ENCODE measurements at places on chromosomes 3 and 15. TPM values are rescaled to one million over a fixed set of nuclear protein-coding genes. Genes with fewer than 3 reads are reported as not detected.

DNA sequence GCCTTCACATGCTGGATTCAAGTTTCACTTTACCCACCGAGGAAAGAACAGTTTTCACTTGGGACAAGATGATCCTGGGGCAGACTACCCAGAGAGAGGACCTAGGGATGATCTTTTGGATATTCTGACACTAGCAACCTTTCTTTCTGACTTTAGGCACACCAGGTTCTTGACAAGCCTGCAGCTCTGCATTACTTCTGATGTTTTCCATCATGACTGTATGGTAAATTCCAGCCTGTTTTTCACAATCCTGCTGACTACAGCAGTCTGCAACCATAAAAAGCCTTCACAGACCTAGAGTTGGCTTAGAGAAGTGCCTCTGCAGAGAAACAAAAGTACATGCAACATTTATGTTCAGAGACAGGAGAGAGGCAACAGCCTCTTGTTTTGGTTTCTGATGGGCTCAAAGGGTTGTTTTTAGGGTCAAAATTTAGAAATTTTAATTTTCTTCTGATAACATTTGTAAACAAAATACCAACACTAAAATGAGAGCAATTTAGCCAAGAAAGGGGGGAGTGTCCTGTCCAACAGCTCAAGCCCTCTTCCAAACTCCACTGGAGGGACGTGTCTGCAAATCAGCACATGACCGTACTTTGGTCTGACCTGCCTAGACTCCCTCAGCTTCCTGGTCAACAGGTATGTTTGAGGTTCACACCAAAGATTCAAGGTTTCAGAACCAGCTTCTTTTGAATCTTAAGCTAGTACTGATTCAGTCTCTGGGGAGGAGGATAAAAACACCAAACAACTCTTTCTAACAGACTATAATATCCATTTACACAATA, 799 bp downstream of the ABI3BP start:
- no peak overlapping the region for H3K27ac ChIP-seq
- H3K36me3 ChIP-seq, result no peaks in the 10 kb centered on the region
- DNase-seq, result no peak
- H3K4me3 ChIP-seq, result no peak overlapping the region
- no peaks in the 10 kb centered on the region for H3K4me1 ChIP-seq

GRCh38 chr15:25247407-25248038, 191.3 kb downstream of the UBE3A start:
- no peak for DNase-seq
- H3K36me3 ChIP-seq, result no peaks in the 10 kb centered on the region
- no peaks in the 10 kb centered on the region for H3K4me1 ChIP-seq
- H3K27ac ChIP-seq, result no peak overlapping the region

- no peaks in the 10 kb centered on the region for H3K36me3 ChIP-seq
- H3K4me3 ChIP-seq, result no peak overlapping the region
- H3K27ac ChIP-seq, result no peak overlapping the region
Observed at GRCh38 chr3:122665226-122665786, 15.3 kb upstream of the PARP14 start.

- H3K4me1 ChIP-seq, result peaks cover 16% of the 10 kb centered on the region
- H3K4me3 ChIP-seq, result peak overlapping the region; percentile 37
- no peaks in the 10 kb centered on the region for H3K36me3 ChIP-seq
- peak; percentile 80 for DNase-seq
- H3K27ac ChIP-seq, result no peak overlapping the region
Observed at GRCh38 chr15:70100474-70101341, 3.0 kb upstream of the TLE3 start.

DNA sequence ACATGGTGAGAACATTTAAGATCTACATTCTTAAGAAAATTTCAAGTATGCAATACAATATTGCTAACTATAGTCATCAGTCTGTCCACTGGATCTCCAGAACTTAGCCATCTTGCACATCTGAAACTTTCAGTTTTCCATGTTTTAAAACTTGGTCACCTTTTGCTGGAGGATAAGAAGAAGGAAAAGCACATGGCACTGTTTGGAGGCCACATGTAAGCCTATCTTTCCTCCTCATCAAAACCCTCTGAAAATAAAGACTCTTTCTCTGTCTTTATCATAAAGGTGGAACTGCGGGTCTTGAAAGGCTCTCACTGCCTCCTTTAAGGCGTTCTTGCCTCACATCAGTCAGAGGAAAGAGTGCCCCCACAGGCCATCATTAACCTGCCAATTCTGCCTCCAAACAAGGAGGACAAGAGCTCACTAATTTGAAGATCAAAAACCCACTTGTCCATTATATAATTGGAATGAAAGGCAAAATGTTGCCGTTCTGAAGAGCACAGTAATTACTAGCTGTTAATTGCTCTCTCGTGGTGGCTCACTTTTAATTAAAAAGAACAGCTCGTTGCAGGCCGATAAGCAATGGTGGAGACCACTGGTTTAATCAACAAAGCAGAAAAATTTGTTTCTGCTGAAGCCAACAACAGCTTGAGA, 157.8 kb downstream of the MECOM start:
- H3K27me3 ChIP-seq, result no peaks in the 10 kb centered on the region
- H3K36me3 ChIP-seq, result no peaks in the 10 kb centered on the region
- DNase-seq, result peak; percentile 21
- H3K4me1 ChIP-seq, result peaks cover 14% of the 10 kb centered on the region
- H3K27ac ChIP-seq, result no peak overlapping the region

DNA sequence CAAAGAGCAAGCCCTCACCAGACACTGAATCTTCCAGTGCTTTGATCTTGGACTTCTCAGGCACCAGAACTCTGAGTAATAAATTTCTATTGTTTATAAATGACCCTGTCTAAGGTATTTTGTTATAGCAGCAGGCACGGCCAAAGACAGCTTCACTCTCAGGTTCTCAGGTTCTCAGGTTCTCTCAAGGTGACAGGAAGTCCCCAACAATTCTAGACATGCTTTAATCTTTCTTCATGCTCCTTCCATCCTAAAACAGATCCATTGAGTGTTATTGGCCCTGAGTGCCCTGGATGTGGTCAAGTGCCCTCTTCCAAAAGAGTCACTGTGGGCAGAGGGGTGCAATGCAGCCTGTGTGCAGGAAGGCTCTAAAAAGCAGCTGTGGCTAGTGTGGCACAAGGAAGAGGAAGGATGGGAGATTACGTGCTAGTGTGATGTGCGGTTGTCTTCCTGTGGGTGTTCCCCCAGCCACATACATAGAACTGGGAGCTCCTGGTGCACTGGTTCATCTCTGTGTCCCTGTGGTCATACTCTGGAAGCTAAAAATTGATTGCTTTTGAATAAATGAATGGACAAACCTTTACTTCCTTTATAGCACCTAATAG, 11.0 kb upstream of the RAB7A start:
- no peaks in the 10 kb centered on the region for H3K36me3 ChIP-seq
- no peak for DNase-seq
- H3K4me3 ChIP-seq, result no peak overlapping the region
- no peaks in the 10 kb centered on the region for H3K4me1 ChIP-seq

DNA sequence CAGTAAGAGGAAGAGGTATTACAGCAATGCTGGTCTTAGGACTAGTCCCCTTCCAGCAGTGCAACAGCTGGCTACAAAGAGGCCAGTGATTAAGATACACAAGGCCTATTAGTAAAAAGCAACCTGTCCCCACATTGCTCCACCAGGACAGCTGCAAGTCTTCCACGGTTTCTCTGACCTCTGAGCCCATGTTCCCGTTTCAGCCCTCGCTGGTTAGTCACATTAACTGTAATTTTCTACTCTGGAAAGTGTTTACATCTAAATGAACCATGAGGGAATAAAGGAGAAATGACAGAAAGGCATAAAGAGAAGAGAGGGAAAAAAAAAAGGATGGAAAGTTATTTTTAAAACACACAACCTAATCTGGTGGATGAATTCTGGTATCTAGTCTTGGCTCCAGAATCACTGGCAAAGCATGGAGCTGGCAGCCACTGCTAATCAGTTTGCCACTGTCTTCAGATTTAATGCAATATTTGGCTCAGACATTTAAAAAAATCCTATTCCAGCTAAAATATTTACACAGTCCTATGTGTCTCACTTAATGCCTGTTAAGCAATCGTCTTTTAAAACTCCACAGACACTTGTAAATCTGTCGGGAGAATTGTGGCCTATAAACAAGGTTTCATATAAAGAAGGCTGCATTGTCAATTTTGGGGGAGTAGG, 154.9 kb downstream of the GREM1 start:
- H3K4me1 ChIP-seq, result no peaks in the 10 kb centered on the region
- no peak for DNase-seq
- no peaks in the 10 kb centered on the region for H3K36me3 ChIP-seq
- no peak overlapping the region for H3K4me3 ChIP-seq
- no peaks in the 10 kb centered on the region for H3K27me3 ChIP-seq

GRCh38 chr3:133441867-133442270, 42.0 kb downstream of the BFSP2 start:
- no peak overlapping the region for H3K4me3 ChIP-seq
- H3K36me3 ChIP-seq, result no peaks in the 10 kb centered on the region
- DNase-seq, result no peak
- no peak overlapping the region for H3K27ac ChIP-seq
- no peaks in the 10 kb centered on the region for H3K4me1 ChIP-seq
- H3K27me3 ChIP-seq, result no peaks in the 10 kb centered on the region

DNA sequence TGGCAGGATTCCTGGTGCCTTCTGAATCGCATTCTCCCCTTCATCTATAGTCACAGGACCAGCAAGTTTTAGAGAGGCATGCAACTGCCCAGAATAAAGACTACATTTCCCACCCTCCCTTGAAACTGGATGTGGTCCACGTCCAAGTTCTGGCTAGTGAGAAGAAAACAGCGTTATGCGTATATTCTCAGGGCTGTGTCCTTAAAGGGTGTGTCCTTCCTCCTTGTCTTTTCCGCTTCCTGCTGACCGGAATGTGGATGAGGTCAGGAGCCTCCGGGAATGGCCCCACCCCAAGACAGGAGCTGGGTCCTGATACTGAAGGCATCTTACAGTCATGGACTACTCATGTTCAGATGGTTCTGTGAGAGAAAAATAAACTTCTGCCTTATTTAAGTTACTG, 20.2 kb downstream of the CHST2 start:
- H3K27ac ChIP-seq, result no peak overlapping the region
- no peaks in the 10 kb centered on the region for H3K4me1 ChIP-seq
- no peak overlapping the region for H3K4me3 ChIP-seq
- no peaks in the 10 kb centered on the region for H3K27me3 ChIP-seq

- no peak for DNase-seq
- H3K4me3 ChIP-seq, result no peak overlapping the region
- no peaks in the 10 kb centered on the region for H3K27me3 ChIP-seq
- H3K36me3 ChIP-seq, result no peaks in the 10 kb centered on the region
Observed at GRCh38 chr3:194357681-194358080, 6.6 kb upstream of the CPN2 start.

DNA sequence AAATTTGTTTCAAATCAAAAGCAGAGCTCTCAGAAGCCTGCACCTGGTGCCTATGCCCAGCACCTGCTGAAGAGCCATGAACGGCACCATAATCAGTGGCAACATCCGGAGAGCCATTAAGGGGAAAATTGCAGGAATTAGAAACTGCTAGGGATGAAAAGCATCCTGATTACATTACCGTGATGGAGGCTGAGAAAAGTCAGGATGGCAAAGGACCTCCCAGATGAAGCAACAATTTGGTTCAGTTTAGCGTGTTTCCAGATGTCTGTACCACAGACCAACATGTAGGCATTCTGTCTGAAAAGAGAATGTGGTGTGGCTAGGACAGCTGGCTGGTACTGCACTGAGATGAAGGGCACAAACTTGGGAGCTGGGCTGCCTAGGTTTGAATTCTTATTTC, 106.1 kb downstream of the EOMES start:
- no peaks in the 10 kb centered on the region for H3K36me3 ChIP-seq
- H3K27me3 ChIP-seq, result no peaks in the 10 kb centered on the region
- H3K4me1 ChIP-seq, result peaks cover 5% of the 10 kb centered on the region
- H3K4me3 ChIP-seq, result no peak overlapping the region
- no peak overlapping the region for H3K27ac ChIP-seq
- DNase-seq, result no peak

- H3K36me3 ChIP-seq, result no peaks in the 10 kb centered on the region
- H3K27me3 ChIP-seq, result no peaks in the 10 kb centered on the region
- H3K4me3 ChIP-seq, result peak overlapping the region; percentile 73
- peaks cover 25% of the 10 kb centered on the region for H3K4me1 ChIP-seq
Observed at GRCh38 chr3:48241796-48242455, 1.0 kb downstream of the ZNF589 start.

DNA sequence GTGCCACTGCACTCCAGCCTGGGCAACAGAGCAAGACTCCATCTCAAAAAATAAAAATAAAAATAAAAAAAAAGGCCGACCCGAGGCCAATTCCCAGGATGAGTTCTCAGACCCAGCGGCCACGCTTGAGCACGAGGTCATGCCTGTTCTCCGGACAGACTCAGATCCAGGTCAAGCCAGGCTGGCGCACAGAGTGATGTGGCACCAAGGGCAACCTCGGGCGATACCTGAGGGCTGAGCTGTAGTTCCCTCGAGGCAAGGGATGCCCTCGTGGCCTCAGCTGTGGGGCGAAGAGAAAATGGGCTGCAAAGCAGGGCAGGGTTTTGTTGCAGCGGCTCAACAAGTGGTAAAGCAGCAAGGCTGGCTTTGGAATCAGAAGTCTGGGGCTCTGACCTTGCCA, 77.3 kb downstream of the C3orf70 start:
- no peaks in the 10 kb centered on the region for H3K27me3 ChIP-seq
- no peak overlapping the region for H3K4me3 ChIP-seq
- no peak for DNase-seq
- H3K36me3 ChIP-seq, result no peaks in the 10 kb centered on the region

SAMD7 gene
- total RNA-seq, result not detected

NANOGP8 gene
- total RNA-seq, result 1.5 TPM

C3orf85 gene
- total RNA-seq, result not detected

SLC12A8 gene
- 4.6 TPM for total RNA-seq

TLR9 gene
- total RNA-seq, result not detected

ERICH6 gene
- not detected for total RNA-seq
